ENCODE measurements at places on chromosomes 11 and 22.

DNA sequence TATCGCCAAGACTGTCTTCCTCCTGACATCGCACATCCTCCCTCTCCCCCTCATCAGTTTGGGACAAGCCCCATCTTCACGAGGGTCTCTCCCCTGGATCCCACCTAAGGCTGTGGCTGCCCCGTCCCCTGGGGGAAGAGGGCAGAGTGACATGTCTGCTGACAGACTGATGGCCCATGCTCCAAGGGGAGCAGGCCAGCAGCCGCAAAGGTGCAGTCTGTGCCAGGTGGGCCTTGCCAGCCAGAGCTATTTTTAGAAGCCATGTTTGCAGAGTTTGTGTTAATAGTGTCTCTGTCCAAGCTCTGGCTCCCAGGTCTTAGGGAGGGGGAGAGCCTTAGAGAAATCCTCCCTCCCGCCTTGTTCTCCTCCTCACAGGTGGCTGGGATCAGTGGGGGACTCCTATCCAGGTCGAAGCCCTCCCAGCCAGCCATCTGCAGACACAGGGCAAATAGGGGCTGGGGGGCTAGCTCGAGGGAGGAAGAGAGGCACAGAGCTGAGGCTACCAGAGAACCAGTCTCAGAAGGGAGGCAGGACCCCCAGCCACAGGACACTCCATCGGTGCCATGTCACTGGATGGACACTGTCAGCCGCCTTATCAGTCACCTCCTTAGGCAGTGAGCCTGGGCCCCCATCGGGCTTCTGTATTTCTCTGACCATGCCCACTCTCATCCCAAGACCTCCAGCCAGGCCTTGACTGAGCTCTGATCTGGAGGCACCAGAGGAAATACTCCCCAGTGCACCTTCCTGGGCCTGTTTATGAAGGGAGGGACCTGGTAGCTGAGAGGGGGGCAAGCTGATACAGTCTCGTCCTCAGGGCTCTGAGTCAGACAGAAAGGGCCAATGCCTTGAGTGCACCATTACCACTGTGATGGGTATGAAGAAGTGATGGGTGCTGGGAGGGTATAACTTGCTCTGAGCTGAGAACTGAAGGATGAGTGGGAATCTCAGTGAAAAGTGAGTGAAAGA, 49.3 kb downstream of the CHRDL2 start:
- no peak for DNase-seq

GRCh38 chr11:99135508-99135907, 114.8 kb downstream of the CNTN5 start:
- DNase-seq, result no peak

- DNase-seq, result no peak
These were observed 19.6 kb upstream of the TXNRD2 start for GRCh38 chr22:19961201-19961580.

DNA sequence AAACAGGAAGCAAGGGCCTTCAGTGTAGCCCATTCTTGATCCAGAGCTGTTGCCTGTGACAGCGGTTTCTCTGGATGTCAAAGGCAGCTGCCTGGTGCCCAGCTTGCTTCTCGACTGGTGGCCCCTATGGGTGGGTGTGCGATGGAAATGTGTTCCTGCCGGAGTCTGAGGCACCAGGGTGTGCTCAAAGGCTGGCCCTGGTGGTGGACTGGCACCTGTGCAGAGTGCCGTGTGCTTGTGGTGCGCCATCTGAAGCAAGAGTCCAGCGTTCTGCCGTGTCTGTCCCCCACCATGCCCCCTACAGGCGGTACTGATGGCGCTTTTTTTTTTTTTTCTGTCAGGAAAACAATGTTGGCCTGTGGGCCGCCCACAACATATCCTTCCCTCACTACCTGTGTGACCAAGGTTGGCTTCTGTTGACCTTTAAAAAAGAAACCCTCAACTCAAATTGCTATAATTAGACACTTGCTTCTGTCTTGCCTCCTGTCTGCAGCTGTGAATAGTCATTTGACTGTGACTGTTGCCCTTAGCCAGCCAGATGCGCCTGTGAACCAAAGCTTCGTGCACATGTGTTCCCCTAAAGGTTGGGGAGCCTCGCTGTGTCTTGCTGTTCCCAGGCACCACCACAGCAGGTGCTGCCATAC, 4.7 kb upstream of the RANBP1 start:
- peak; percentile 45 for DNase-seq

GRCh38 chr11:130202009-130202817, 42.6 kb downstream of the ST14 start:
- no peak for DNase-seq

DNA sequence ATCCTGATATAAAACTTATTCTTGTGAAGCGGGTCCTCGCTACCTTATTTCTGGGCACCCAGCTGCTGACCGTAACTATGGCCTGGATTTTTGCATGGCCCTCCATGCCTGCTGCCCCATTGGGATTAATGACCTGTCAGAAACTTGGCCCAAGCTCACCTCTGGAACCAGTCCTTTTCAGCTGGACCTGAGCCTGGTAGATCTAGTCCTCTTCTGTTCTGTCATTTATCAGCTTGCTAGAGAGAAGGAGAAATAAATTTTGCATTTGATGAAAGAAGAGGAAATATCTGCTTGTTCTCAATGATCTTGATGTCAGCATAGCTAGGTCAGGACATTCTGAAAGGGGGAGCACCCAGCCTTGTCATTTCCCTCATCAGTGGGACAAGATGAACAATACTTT, 387.8 kb upstream of the LARGE1 start:
- DNase-seq, result no peak

GRCh38 chr11:90234977-90235376, 12.1 kb upstream of the CHORDC1 start:
- no peak for DNase-seq

DNA sequence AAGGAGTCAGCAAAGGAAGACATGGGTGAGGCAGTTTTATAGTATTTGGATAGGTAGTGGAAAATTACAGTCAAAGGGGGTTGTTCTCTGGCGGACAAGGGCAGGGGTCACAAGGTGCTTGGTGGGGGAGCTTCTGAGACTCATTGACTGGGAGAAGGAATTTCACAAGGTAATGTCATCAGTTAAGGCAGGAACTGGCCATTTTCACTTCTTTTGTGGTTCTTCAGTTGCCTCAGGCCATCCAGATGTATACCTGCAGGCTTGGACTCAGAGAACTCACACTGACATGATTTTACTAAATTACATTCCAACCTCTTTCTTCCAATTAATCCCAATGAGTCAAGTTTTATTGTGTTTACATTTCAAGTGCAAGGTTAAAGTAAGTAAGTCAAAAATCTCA, 240.5 kb upstream of the API5 start:
- DNase-seq, result no peak

DNA sequence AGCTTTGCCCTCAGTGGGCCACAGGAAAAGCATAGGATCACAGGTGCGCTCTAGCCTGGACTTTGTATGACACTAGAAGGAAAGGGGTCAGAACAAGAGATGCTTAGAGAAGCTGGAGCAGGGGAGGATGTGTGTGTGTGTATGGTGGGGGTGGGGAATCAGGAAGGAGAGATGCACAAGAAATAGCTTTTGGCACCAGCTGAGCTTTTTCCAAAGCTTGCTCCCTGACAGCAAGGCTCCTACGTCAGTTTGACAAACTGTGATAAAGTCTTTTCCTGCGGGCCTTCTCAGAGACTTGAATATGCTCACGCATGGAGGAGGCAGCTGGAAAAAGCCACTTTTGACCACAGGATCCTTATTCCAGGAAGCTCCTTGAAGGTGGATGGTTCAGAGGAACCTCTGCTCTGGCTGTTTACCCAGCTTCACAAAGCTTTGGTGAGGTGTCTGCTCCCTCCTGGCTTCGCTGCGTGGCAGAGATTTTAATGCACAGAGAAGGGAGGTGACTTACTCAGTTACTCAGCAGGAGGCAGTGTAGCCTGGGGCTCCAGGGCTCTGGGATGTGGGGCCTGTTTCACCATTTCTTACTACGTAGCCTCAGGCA, 3.9 kb downstream of the CDC42EP1 start:
- no peak for DNase-seq

GRCh38 chr11:44596525-44597276, 31.2 kb downstream of the CD82 start:
- peak; percentile 76 for DNase-seq

DNA sequence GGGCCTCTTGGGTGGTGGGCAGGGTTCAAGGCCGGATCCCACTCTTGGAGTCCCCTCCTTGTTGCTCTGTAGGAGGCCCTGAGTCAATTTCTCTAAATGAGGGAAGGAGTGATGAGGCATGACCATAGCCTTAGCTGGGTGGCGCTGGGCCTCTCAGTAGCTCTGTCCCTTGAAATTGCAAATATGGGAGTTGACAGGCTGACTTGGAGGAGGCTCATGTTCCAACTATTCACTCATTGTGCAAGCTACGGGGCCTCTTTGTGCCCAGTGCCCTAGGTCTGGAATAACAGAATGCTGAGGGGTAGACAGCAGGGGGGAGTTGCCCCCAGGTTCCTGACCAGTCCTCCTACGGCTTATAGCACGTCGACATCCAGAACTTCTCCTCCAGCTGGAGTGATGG, 8.0 kb downstream of the SELENOM start:
- DNase-seq, result no peak

DNA sequence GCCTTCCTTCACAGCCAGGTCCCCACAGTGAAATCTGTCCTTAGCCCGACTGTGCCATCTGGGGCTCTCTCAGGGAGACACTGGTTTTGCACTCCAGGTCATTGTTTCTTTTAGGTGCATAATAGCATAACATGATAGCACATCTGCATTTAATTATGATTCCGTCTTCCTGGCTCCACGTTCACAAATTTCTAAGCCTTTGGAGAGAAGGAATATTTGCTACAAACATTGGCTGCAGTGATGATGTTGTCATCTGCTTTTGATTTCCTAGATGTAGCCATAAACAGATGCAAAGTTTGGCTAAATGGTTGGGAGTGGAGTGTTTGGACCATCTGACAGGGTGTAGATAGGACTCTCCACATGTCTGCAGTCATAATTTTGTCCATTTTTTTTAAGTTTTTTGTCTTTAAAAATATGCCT, 12.0 kb upstream of the CAT start:
- no peak for DNase-seq

DNA sequence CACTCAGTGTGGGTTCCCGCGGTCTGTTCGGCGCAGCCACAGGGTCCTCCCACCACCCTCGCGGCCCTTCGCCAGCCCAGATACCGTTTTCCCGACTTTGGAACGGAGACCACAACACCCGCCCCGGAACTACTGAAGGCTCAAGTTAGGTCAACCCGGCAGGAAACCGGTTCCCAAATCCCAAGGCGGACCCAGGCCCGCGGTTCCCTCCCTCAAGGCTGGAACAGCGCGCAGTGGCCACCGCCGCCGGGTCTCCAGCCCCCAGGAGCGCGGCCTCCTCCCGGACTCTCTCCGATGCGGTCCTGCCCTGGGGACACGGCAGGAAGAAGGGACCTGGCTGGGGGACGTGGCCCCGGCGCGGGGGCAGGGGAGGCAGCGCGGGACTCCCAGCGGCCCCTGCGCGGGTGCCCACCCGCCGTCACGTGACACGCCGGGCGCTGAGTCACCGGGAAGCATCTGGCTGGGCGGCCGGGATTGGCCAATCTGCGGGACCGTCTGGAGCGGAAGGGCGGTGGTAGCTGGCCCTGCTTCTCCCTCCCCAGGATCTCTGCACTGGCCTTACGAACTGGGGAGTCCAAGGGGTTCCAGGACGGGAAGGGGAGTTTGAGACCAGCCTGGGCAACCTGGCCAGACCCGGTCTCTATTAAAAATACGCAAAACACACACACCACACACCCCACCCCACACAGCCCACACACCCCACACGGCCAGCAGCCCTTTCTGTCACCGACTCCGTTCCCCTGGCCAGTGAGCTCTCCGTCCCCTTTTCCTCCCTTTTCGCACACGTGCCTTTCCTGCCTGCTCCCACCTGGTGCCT, 21.5 kb upstream of the MALAT1 start:
- DNase-seq, result peak; percentile 88

DNA sequence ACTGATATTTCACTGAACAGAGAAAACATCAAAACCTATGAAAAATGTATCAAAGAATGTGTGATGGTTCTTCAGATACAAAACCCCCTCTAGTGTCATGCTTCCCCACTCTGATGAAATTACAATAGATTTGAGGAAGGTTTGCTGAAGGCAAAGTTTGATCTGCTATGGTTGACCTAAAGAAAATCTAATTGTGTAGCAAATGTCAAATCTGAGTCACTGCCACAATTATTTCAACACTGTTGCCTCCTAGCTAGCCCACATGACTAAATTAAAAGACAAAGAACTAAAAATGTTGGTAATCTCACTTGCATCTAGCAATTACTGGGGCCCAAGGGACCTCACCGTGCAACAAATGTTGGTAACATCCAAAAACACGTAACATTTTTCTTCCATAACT, 728.0 kb downstream of the DLG2 start:
- no peak for DNase-seq

GRCh38 chr11:15742626-15743519, 613.5 kb downstream of the SOX6 start:
- DNase-seq, result no peak

DNA sequence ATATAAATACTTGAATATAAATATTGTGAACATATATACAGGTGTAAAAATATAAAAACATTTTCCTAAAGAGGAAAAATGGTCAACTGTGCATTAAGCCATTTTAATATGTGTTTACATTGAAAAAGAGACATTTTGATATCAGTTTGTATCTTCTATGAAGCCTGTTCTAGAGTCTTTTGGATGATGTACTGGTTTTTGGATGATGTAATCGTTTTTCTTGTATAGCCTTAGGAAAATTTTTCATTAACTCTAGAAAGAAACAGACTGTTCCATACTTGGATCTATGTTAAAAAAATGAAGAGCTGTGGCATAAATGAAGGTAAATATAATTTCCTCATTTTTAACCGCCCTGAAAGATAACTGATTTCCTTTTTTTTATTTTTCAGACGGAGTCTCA, 39.6 kb upstream of the RDX start:
- no peak for DNase-seq

- no peak for DNase-seq
These were observed 10.6 kb downstream of the PIK3IP1 start for GRCh38 chr22:31281733-31282132.
